ENCODE measurements at places on chromosomes 3 and 15. TPM values are rescaled to one million over a fixed set of nuclear protein-coding genes. Genes with fewer than 3 reads are reported as not detected.

The ISLR2 gene
- not detected for total RNA-seq

The STAB1 gene
- total RNA-seq, result not detected

The PTH1R gene
- not detected for total RNA-seq

The CYP1A1 gene
- total RNA-seq, result 5.7 TPM

The DUOXA2 gene
- not detected for total RNA-seq

The OR5K4 gene
- total RNA-seq, result not detected

The PLOD2 gene
- 37.7 TPM for total RNA-seq
